Heart left ventricle (tissue), 16 donors: ENCODE measurements at places on chromosomes 5 and 9. TPM values are rescaled to one million over a fixed set of nuclear protein-coding genes. Genes with fewer than 3 reads are reported as not detected.

GRCh38 chr9:92138157-92138959 lies 23.1 kb upstream of the SPTLC1 start:
- no peaks in the 10 kb centered on the region for H3K36me3 ChIP-seq
- peak; percentile 64 for DNase-seq
- peaks cover 8% of the 10 kb centered on the region for H3K4me1 ChIP-seq
- no peak overlapping the region for H3K27ac ChIP-seq
- H3K4me3 ChIP-seq = no peak overlapping the region
- peaks cover 7% of the 10 kb centered on the region for H3K27me3 ChIP-seq

- H3K4me3 ChIP-seq = no peak overlapping the region
- no peaks in the 10 kb centered on the region for H3K27me3 ChIP-seq
- no peak overlapping the region for H3K27ac ChIP-seq
- no peaks in the 10 kb centered on the region for H3K36me3 ChIP-seq
- H3K4me1 ChIP-seq = no peaks in the 10 kb centered on the region
These were observed 121.9 kb upstream of the GRHPR start for GRCh38 chr9:37300620-37301019.

Gene CCNJL
- total RNA-seq = 10.1 TPM

Gene DNAJA1
- total RNA-seq = 104 TPM

Gene HSD17B3
- total RNA-seq = 0.33 TPM

Gene CATSPER3
- 0.81 TPM for total RNA-seq
